Dermis blood vessel endothelial cell (primary cell): ENCODE measurements at places on chromosomes 3 and 15. TPM values are rescaled to one million over a fixed set of nuclear protein-coding genes. Genes with fewer than 3 reads are reported as not detected.

The AADACL2 gene
- not detected in 2 replicates for total RNA-seq

The FANCD2OS gene
- not detected in 2 replicates for total RNA-seq

The TMOD2 gene
- 22.3 and 32.8 TPM in 2 replicates for total RNA-seq

The ST8SIA2 gene
- under 0.01 TPM in 1 of 2 replicates, not detected in the other for total RNA-seq

The THAP10 gene
- total RNA-seq, result 2.0 and 2.3 TPM in 2 replicates

The SERPINI2 gene
- total RNA-seq, result not detected in 2 replicates

The GDPGP1 gene
- 11.7 and 13.6 TPM in 2 replicates for total RNA-seq

The SLC38A3 gene
- not detected in 2 replicates for total RNA-seq

The PRRT3 gene
- 0.68 and 0.84 TPM in 2 replicates for total RNA-seq

The FSTL1 gene
- 524 and 719 TPM in 2 replicates for total RNA-seq

The THSD4 gene
- 34.2 and 38.4 TPM in 2 replicates for total RNA-seq

The CCDC80 gene
- 8.5 and 24.3 TPM in 2 replicates for total RNA-seq

The PPP2R3A gene
- 7.3 and 9.9 TPM in 2 replicates for total RNA-seq

The TGM4 gene
- 0.14 TPM in 1 of 2 replicates, not detected in the other for total RNA-seq

The CCDC54 gene
- not detected in 2 replicates for total RNA-seq

The TBC1D23 gene
- total RNA-seq, result 46.1 and 49.1 TPM in 2 replicates

The CPLX3 gene
- not detected in 2 replicates for total RNA-seq

The SYNPR gene
- not detected in 2 replicates for total RNA-seq

The DUOX1 gene
- total RNA-seq, result not detected in 2 replicates

The PPIB gene
- 815 and 1,069 TPM in 2 replicates for total RNA-seq

The ESYT3 gene
- total RNA-seq, result not detected in 2 replicates

The DUOXA1 gene
- not detected in 2 replicates for total RNA-seq

The EFCC1 gene
- total RNA-seq, result 5.9 and 12.1 TPM in 2 replicates

The SI gene
- total RNA-seq, result not detected in 2 replicates

The SERPINI1 gene
- total RNA-seq, result 1.5 and 2.3 TPM in 2 replicates

The NR2C2 gene
- total RNA-seq, result 31.0 and 38.4 TPM in 2 replicates

The KLF15 gene
- 4.0 and 5.6 TPM in 2 replicates for total RNA-seq

The TMEM40 gene
- not detected in 2 replicates for total RNA-seq

The IMPG2 gene
- 0.37 and 0.85 TPM in 2 replicates for total RNA-seq

The PML gene
- total RNA-seq, result 95.5 and 176 TPM in 2 replicates

The KLHL6 gene
- 5.1 and 8.2 TPM in 2 replicates for total RNA-seq
